Trophoblast cell (in vitro differentiated cells and primary cell): ENCODE measurements at places on chromosomes 5 and 9.

DNA sequence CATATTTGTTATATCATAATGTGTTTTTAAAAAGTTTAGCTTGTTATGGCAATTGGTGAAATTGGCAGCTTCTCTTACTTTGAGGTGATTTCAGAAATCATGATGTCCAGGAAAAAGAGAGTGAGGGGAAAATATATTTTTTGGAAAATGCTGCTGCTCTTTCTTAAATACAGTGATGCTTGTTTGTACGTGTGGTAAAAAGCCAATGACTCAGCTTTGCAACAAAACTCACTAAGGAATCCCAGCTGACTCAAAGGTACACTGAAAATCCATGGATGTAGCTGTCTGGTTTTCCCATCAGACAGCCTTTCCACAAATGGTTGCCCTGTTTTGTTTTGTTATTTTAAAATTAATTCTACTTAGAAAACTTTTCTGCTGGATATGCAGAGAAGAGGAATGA lies 306.4 kb upstream of the PAPPA start:
- H3K27me3 ChIP-seq = no peaks in the 10 kb centered on the region
- H3K4me1 ChIP-seq = peaks cover 2% of the 10 kb centered on the region
- H3K27ac ChIP-seq = no peak overlapping the region
- DNase-seq = no peak
- H3K36me3 ChIP-seq = no peaks in the 10 kb centered on the region

DNA sequence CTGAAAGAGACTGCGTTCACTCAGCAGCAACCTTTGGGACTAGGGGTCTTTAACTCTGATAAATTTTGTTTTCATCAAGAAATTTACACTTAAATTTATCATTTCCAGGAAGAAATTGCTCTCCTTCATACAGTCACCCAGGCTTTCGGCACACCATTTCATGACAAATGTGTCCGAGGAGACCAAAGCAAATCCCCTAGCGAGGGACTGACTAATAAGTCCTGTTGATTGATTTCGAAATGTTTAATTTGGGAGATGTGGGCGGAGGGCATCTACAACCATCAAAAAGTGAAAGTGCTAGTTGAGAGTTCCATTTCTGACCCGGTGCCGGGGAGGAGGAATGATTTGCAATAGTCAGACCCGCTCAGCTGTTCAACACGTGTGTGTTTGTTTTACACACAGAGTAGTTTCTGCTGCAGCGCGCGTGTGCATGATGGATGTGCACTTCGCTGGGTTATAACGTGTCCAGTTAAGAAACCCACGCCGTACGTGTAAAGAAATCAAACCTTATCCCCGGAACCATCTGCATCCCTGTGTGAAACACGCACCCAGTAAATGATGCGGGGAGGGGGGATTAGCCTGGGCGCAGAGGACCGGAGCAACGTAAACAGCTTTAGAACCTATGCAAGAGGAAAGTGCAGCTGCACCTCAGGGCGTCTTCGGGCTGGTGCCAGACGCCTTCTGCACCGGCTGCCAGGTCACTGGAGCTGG lies 845 bp upstream of the NR4A3 start:
- peak overlapping the region; percentile 88 for H3K4me3 ChIP-seq
- DNase-seq = peak; percentile 76
- peaks cover 26% of the 10 kb centered on the region for H3K4me1 ChIP-seq
- H3K36me3 ChIP-seq = no peaks in the 10 kb centered on the region

- DNase-seq = peak; percentile 71
- H3K27me3 ChIP-seq = no peaks in the 10 kb centered on the region
- H3K36me3 ChIP-seq = peaks cover 11% of the 10 kb centered on the region
- peak within 1 kb of the TSS; percentile 95 for H3K4me3 ChIP-seq
Measured at GRCh38 chr9:127802576-127803443, at the start of gene FPGS. TSS of gene FPGS (plus strand) at chr9:127802882. CDS start at chr9:127802925, 43 bp downstream.

DNA sequence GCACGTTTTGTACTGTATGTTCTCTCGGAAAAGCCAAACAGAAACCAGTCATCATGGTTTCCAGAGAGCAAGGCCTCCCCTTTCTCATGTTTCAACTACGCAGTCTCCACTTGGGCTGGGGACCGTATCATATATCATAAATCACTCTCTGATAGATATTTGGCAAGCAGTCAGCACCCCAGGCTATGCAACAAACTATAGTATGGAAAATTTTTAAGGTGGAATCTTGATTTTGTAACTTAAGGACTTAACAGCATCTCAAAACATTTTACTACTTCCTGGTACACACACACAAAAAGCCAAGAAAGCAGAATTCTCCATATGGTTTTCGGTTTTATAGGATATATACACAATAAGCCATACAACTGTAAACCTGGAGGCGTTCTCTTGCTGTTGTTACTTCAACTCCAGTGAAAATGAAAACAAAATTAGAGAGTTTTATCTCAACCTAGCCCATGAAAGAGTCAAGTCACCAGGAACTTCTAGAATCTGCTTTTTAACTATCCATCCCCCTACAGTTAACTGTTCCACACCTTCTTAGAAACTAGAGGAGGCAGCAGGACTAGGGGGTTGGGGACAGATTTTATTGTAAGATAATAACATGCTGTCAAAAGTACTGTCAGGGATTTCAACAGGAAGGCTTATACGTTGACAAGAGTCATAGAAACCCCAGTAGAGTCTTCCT lies 283.4 kb downstream of the NFIB start:
- H3K36me3 ChIP-seq = no peaks in the 10 kb centered on the region
- no peak overlapping the region for H3K27ac ChIP-seq
- H3K4me3 ChIP-seq = no peak overlapping the region

DNA sequence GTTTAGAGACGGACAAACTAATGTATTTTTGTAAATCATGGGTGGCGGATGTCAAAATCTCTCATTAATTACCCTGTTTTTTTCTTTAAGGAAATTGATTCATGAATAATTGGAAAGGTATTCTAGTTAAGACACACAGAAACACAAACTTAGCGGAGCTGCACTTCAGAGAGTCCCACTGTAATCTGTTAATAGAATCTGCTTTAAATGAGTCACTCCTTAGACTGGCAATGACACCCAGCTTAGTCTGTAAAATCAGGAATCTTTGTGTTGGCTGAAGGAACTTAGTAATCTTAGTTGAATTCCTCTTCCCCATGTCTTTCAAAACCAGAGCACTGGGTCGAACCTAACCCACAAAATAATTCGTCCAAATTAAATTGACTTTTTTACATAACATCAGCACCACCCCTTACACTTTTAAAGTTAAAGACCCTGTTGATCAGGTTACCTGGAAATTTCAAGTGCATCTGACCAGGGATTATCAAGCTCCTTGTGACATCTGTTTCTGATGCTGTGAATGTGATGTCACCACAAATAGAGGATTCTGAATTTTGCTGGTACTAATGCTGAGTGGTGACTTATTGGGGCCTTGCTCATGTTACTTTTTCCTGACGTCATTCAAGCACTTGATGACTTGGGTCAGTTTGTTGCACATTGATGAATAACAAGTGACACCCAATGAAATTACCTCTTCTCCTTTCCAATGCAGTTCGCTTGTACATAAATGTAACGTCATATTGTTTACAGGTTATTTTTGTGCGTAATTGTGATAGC lies 313.6 kb downstream of the KCTD16 start:
- H3K4me3 ChIP-seq = no peak overlapping the region
- no peaks in the 10 kb centered on the region for H3K36me3 ChIP-seq
- no peaks in the 10 kb centered on the region for H3K27me3 ChIP-seq
- no peaks in the 10 kb centered on the region for H3K4me1 ChIP-seq
- DNase-seq = peak; percentile 57

- H3K4me3 ChIP-seq = no peak overlapping the region
- no peaks in the 10 kb centered on the region for H3K27me3 ChIP-seq
- H3K36me3 ChIP-seq = no peaks in the 10 kb centered on the region
- H3K27ac ChIP-seq = no peak overlapping the region
Measured at GRCh38 chr5:84131372-84131771, 253.3 kb downstream of the EDIL3 start.

DNA sequence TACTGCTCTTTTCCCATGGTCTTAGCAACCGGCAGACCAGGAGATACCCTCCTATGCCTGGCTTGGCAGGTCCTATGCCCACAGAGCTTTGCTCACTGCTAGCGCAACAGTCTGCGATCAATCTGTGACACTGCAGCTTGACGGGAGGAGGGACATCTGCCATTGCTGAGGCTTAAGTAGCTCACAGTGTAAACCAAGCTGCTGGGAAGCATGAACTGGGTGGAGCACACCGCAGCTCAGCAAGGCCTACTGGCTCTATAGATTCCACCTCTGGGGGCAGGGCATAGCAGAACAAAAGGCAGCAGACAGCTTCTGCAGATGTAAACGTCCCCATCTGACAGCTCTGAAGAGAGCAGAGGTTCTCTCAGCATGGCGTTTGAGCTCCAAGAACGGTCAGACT lies 40.4 kb downstream of the MCTP1 start:
- no peak for DNase-seq
- H3K36me3 ChIP-seq = no peaks in the 10 kb centered on the region
- H3K27ac ChIP-seq = no peak overlapping the region

DNA sequence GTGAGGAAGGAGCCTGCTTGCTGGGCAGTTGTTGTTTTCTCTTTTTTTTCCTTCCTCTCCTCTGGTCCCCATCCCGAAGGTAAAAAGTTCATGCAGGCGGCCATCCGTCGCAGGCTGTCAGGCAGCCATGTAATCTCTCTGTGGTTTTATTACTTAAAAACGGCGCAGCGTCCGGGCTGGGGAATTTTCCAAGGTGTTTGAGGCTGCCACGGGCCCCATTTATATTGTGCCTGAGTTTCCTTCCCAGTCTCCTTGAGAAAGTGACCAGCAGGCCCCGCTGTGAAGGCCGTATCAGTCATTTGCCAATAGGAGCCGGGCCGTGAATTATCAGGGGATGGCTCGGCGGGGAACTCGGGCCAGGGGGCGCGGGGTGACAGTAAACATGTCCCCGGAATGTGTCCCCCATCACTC lies 289.7 kb downstream of the PBX3 start:
- no peak overlapping the region for H3K27ac ChIP-seq
- DNase-seq = no peak
- no peaks in the 10 kb centered on the region for H3K27me3 ChIP-seq
- H3K36me3 ChIP-seq = no peaks in the 10 kb centered on the region
- H3K4me3 ChIP-seq = no peak overlapping the region
